Activated T-cell treated with anti-CD3 and anti-CD28 coated beads, Interleukin-2, amount 50 U/mL, for 72 hours (primary cell): ENCODE measurements at places on chromosomes 2 and 18. TPM values are rescaled to one million over a fixed set of nuclear protein-coding genes. Genes with fewer than 3 reads are reported as not detected.

FAM237A gene
- total RNA-seq = not detected

DNA sequence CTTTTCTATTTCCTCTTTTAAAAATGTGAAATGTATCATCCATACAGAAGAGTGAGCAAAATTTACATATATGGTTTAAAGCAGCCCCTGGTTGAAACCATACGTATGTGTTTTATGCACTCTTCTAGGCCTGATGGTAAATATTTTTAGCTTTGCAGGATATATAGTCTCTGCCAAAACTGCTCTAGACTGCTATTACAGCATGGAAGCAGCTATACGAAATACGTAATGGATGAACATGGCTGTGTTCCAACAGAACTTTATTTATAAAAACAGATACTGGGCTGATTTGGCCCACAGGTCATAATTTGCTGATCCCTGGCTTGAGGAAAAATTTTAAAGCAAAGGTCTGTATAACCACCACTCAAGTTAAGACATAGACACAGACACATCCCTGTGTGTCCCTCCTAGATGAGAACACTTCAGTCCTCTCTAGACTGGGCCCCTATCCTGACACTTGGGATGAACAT is 42.5 kb upstream of the ATP8B1 start:
- DNase-seq = no peak

GRCh38 chr2:85436836-85437487 is 18.4 kb downstream of the SH2D6 start:
- no peak for DNase-seq

DNA sequence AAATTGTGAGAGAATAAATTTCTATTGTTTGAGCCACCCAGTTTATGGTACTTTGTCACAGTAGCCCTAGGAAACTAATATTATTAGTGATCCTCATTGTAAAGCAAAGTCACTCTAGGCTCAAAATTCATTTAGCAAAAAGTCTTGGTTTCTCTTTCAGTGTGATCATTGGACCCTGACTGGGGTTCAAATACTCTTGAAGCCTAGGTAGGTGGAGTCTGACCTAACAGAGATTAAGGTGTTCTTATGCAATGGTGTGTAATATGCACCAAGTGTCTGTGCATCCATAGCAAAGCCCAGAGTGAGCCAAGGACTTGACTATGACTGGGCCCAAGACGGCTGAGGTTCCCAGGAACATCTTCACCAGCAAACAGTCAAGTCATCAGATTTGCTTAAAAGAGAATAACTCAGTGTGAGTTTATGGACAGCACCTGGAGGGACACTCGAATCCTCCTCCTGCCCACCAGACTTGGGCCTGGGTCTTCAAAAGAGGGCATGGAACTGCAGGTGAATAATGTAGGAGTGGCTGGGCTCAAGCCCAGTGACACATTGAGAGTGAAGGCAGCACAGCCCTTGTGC is 51.1 kb upstream of the BCL11A start:
- DNase-seq = no peak

DNA sequence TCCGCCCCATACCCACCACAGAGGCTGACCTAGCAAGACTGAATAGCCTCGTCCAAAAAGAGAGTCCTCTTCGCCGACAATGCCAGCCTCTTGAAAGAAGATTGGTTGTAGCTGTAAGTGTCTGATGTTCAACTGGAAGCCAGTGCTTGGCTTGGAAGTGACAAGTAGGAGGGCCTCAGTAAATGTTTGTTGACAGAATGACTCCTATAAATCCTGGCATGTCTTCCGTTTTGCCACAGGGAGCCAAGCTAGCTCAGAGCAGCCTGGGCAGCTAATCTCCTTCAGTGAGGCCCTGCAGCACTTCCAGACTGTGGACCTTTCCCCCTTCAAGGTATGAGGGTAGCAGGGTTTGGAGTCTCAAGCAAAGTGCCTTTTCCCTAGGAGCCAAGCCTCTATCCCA is 14.9 kb downstream of the ELMOD3 start:
- DNase-seq = no peak

DNA sequence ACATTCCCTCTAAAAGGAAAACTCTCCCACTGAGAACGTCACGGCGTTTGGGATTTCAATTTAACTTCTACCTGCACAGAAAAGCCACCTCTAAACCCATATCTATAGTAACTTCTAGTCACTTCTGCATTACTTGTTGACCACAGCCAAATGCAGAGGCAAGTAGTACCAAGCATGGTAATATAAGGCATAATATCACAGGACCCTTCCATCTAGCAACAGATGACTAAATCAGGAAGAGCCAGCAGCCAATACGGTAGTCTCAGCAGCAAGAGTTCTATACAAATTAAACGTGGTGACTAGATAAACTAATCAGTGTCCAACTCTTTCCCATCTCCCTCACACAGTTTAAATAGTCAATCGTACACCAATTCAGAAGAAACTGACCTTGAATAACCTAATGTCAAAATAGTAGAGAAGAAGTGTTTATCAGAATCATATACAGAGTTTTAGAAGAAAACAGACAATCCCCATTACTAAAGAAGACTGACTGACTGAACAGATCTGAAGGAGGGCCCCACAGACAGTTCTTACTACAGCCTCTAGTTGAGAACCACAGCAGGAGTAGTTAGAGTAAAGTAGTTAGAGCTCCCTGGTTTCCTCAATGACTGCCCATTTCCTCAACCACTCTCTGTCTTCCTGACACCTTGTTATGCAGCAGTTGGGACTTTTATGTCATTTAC is 30.0 kb downstream of the MEMO1 start:
- DNase-seq = no peak

DNA sequence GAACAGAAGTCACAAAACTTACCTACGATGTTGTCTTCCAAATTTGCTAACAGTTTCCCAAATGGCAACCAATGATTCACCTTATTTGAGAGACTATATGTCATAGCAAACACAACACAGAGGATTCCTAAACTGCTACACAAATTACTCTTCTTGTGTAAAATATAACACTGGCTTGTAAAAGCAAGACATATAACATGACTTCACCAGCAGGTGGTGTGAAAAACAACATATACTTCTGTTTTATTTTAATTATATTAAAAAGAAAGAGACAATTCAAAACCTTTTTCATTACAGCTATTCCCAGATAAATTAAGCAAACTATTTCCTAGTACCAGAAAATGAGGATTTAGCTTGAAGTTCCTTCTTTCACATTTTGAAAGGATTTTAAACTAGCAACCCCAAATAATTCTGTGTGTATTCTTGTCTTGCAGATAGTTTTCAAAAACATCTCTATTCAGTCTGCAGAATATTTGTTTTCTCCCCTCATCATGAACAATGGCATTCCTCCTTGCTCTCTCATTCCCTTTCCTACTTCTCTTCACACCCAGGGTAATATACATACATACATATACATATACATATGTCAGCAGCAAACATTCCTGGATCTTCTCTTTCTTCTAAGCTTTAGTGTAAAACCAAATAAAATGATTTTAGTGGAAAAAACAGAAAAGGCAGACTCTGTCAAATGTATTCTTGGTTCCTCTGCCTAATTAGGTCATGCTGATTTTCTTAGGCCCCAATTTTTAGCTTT is 62.1 kb downstream of the SCN3A start:
- DNase-seq = no peak

GRCh38 chr18:55650363-55650870 is 62.4 kb upstream of the TCF4 start:
- DNase-seq = no peak

- DNase-seq = peak; percentile 3
Measured at GRCh38 chr18:7221424-7222155, 9.3 kb upstream of the LRRC30 start.

GALNT14 gene
- total RNA-seq = 0.67 TPM

TFPI gene
- 0.19 TPM for total RNA-seq

CXCR1 gene
- not detected for total RNA-seq

- DNase-seq = no peak
Measured at GRCh38 chr2:3982160-3982559, 278.8 kb downstream of the DCDC2C start.

DNA sequence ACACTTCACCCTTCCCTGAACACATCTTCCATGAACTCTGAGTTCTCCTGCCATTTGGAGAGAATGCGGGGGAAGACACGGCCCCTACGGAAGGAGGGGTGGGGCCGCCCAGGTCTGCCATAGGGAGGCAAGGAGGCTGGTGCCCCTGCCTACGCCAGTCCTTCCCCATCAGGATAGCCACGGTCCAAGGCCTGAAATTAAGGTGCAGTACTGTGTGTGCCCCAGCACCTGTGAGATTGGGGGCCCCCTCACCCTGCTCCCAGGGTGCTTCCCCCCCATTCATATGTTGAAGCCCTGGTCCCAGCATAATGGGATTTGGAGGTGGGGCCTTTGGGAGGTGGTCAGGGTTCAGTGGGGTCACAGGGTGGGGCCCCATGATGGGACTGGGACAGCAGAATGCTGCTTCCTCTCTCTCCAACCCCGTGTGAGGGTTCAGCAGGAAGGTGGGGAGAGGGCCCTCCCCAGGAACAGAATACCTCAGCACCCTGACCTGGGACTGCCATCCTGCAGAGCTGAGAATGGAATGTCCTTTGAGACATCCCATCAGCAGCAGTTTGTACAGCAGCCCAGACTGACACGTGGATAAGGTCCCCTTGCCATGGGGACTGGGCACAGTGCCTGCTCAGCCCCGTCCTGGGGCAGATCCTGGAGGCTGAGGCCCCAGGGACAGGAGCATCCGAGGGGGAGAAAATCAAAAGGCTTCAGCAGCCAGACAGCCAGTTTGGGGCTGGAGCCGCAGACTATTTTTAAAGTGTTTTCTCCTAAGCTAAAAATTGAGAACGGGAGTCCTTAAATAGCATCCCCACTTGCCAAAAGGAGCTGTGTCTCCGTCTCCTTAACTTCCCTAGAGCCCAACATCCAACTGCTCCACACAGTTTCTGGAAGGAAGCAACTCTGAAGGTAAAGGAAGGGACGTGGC is 105.1 kb downstream of the NDUFA10 start:
- DNase-seq = no peak

HNMT gene
- not detected for total RNA-seq

DLX2 gene
- total RNA-seq = 0.23 TPM

B3GNT7 gene
- total RNA-seq = 0.76 TPM

RGPD6 gene
- total RNA-seq = 8.6 TPM

DSG4 gene
- not detected for total RNA-seq

- DNase-seq = no peak
Measured at GRCh38 chr2:131152074-131152473, 46.9 kb downstream of the PLEKHB2 start.

FMNL2 gene
- total RNA-seq = 3.5 TPM

MSH2 gene
- total RNA-seq = 41.9 TPM

GRCh38 chr2:192137451-192137850 is 57.3 kb downstream of the TMEFF2 start:
- no peak for DNase-seq

- DNase-seq = no peak
Measured at GRCh38 chr2:129178356-129178755, 801.1 kb upstream of the RAB6C start.

EVA1A gene
- 0.56 TPM for total RNA-seq

- DNase-seq = peak; percentile 84
Measured at GRCh38 chr18:79394534-79395307, 1.0 kb upstream of the NFATC1 start.

- DNase-seq = no peak
Measured at GRCh38 chr18:35861367-35862118, 110.9 kb upstream of the RMP24 start.

DNA sequence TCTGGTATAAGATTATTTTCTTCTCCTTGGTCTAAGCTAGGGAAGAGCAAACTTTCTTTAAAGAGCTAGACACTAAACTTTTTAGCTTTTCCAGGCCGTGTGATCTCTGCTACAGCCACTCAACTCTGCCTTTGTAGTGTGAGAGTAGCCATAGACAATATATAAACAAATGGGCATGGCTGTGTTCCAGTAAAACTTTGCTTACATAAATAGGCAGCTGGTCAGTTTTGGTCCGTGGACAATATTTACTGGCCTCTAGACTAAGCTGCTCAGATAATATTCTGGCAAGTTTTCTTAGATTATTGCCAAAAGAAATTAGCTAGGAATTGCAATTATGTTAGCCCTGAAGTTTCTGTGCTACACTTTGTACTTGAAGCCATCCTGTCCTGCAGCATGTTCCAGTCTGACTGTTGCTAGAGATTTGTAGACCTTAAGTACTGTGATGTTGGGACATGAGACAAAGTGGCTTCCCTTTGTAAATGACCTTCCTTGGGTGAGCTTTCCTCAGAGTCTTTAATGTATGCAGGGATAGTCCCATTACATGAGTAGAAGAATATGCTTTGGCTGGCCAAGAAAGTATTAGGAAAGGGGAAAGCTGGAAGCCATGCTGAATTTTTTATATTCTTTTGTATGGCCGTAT is 126.9 kb downstream of the SOX11 start:
- DNase-seq = no peak

DNA sequence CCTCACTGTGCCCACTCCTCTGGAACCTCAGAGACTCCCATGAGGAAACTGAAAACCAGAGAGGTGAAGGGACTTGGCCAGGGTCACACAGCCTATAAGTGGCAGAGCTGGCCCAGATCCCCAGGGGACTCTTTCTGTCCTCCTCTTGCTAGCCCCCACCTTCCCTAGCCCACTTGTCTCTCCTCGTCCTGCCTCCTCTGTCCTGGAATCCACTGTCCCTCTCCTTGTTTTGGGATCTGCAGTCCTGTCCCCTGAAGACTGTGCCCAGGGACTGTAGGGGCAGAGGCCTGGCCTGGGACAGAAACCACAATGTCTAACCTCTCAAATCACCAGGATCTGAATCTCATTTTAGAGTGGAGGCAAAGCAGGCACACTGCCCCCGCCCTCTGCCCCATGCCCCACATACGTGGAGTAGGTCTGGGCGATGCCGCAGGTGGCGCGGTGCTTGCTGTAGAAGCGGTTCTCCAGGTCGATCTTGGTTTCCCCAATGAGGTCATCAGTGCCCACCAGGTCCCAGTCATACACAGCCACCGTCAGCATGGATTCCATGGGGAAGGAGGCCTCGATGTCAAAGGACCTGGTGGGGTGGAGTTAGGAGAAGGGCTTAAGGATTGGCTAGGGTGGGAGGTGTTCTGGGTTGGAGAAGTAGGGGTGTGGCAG is 12.5 kb downstream of the OTOF start:
- no peak for DNase-seq

ALLC gene
- total RNA-seq = not detected

DNA sequence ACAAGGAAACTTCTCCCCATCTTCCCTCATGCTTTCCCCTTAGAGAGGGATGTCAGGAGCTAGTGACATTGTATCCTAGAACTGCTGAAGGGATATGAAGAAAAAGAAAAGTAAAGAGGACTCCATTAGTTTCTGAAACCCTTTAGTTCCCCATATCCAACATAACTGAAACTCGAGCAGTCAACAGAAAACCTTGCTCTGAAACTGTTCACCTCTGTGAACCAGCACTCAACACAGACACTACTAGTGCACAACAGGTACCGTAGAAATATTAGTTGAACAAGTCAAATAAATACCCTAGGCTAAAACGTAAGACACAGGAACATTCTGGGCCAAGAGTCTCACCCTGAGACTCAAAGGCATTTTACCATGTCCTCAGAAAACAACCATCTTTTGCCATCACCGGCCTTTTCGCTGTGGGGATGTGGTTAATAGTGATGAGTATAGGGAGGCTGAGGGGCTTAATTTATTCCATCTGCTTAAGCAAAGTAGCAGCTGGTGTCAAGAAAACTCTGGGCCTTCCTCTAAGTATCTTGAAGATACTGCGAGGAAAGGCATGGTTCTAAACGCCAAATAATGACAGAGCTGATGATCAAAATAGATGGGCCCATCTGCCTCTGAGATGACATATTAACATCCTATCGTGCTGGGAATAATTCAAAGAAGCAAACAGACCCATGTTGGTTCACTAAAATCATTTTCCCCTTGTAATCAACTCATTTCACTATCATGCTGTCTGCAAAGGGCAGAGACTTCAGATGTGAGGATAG is 156.8 kb downstream of the STK39 start:
- DNase-seq = no peak

MYL1 gene
- not detected for total RNA-seq

- no peak for DNase-seq
Measured at GRCh38 chr2:112184121-112184520, 45.9 kb downstream of the FBLN7 start.
